ENCODE measurements at places on chromosomes 7 and 10. TPM values are rescaled to one million over a fixed set of nuclear protein-coding genes. Genes with fewer than 3 reads are reported as not detected.

The MYOZ1 gene
- total RNA-seq = not detected

The PLCE1 gene
- total RNA-seq = 1.6 TPM

The OR6B1 gene
- total RNA-seq = not detected

The ZNF394 gene
- total RNA-seq = 33.4 TPM

The CTAGE6 gene
- total RNA-seq = not detected

The SFMBT2 gene
- 0.76 TPM for total RNA-seq

The MGAM2 gene
- not detected for total RNA-seq

The ANXA11 gene
- 19.4 TPM for total RNA-seq

The HMX3 gene
- not detected for total RNA-seq

The RNF148 gene
- total RNA-seq = 0.98 TPM

The PAPOLB gene
- total RNA-seq = 0.11 TPM

The CCL26 gene
- not detected for total RNA-seq

The OGDHL gene
- total RNA-seq = 0.22 TPM

The TFR2 gene
- total RNA-seq = 0.54 TPM

The NODAL gene
- total RNA-seq = not detected

The AMZ1 gene
- under 0.01 TPM for total RNA-seq

The ASIC3 gene
- 0.09 TPM for total RNA-seq

The STEAP1 gene
- 2.8 TPM for total RNA-seq

All from dermis lymphatic vessel endothelial cell (primary cell).